ENCODE measurements at places on chromosomes 4 and X.
A peak's percentile ranks its signal among the peaks of the same experiment; 100 is the strongest.

DNA sequence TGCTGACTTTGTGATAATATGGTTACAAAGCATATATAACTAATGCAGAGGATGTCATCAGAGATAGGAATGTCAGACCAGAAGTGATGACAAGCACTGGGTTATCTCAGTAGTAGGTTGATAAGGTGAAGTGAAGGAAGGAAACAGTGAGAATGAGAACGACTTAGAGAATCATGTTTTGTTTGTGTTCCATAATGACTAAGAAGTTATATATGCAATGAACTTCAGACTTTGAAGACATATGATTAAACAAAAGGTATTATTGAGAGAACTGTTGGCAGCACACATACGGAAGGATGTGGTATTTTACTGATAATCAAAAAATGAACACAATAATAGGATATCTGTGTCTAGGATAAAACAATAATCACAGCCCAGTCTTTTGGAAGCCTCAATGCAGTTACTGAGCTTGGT lies 18.3 kb upstream of the HHIP start:
- DNase-seq: peak; percentile 9

GRCh38 chr4:874056-874455 lies 48.1 kb upstream of the CPLX1 start:
- no peak for DNase-seq

GRCh38 chr4:155094201-155094820 lies 114.1 kb upstream of the NPY2R start:
- no peak for DNase-seq

DNA sequence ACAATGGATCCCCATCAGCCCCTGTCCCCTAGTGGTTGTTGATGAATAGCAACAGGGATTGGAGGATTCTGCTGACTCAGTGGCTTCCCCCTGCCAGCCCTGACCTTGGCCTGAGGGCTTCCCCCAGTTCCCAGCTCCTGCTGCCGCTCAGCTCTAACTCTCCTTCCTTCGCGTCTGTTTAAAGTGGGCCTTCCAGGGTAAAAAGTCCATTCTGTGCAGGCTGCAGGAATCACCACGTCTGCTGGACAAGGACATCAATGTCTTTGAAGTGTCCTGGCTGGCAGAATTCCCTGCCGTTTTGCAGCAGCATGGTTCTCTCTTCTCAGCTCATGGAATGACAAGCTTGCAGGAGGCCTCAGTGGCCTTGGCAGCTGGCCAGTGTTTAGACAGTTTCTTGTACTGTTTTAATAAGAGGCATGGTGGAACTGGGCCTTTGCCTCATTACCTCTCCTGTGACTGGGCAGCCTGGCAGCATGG lies 152.5 kb upstream of the STX18 start:
- peak; percentile 21 for DNase-seq

DNA sequence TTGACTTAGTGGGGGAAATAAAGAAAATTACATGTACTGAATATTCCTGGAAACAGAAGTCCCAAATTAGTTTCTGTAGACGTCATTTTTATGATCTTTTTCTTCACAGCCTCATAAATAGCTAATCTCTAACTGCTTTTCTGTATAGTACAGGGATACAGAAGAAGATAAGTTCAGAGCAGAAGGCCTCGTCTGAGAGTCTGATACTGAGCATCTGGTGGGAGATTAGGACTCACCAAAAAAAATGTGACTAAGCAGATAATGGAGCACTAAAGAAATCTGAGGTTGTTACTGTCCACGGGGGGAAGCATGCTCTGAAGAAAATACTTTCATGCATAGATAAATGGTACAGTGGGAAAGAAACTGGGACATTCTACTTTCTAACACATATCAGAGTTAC lies 115.3 kb upstream of the TRPC5 start:
- no peak for DNase-seq

DNA sequence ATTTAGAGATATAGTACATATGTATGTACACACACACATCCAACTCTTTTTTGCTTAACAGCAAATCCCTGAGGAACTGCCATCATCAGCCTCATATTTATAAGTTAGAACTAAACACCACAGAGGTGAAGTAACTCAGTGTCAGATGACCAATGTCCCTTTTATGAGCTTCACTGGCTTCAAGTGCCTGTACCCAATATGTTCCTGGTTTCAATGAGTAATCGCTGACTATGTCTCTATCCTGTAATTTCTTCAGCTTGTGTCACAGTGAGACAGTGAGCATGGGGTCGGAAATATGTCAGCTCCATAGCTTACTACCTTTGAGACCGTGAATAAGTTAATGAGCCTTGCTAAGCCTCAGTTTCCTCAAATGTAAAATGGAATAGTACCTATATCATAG lies 136.2 kb upstream of the RASGEF1B start:
- no peak for DNase-seq

DNA sequence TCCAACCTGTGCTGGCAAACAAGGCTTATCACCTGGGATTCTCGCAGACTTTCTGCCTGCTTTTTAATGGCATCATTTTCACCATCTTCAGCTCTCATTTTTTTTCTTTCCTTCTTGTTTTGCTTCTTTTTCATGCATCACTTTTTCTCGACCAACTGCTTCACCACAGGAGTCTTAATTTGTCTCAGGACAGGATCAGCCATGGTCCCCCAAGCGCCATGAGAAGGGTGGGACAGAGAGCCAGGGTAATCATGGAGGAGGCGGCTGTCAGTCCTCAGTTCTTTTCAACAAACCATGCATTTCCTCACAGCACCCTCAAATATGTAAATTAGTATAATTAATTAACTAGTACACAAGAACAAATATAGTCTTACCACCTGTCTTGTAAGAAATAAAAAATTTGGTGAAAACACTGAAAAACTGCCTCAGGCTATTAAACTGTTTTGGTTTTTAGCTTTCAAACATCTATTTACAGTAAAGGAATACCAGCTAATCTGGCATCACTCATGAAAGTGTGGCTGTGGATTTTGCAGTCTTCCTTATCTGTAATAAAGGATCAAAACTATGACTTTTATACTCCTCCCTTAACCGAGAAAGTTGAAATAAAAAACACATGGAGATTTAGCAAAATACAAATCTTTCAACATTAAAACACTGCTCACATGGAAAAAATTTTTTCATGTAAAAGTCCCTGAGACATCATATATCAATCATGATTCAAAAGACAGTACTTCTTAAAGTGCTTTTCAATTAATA lies 19.1 kb downstream of the EIF4E start:
- DNase-seq: no peak

GRCh38 chrX:33204889-33205288 lies 6.5 kb downstream of the DMD start:
- DNase-seq: no peak

DNA sequence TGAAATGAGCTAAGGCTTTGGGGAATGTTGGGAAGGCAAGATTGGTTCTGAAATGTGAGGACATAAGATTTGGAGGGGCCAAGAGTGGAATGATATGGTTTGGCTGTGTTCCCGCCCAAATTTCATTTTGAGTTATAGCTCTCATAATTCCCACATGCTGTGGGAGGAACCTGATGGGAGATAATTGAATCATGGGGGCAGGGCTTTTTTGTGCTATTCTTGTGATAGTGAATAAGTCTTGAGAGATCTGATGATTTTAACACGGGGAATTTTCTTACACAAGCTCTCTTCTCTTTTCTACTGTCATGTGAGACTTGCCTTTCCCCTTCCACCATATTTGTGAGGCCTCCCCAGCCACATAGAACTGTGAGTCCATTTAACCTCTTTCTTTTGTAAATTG lies 157.6 kb upstream of the C1QTNF7 start:
- DNase-seq: no peak

DNA sequence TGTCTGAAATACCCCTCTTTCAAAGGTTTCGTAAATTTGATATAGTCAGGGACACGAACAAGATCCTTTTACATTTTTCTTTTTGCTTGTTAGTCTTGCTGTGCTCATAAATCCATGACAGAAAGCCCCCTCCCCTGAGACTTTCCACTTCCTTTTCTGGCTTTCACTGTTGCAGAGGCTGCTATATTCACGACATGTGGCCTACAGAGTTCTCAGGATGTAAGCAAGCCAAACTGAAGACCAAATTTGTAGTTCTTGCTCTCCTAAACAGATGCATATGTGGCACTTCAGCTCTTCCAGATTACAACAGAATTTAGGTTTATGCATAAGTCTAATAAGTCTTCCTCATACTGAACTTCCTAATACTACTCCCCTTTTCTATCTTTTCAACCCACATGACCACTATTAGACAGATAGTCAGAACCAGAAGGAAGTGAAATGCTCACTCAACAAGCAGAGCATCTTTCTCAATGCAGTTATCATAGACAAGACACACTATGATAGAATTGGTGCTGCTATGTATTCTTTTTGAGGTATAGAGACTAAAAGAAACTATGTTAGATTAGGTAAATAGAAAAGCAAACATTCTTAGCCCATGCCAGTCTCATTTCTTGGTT lies 15.0 kb downstream of the BTK start:
- DNase-seq: no peak

GRCh38 chr4:26874110-26874509 lies 13.5 kb downstream of the STIM2 start:
- DNase-seq: no peak

DNA sequence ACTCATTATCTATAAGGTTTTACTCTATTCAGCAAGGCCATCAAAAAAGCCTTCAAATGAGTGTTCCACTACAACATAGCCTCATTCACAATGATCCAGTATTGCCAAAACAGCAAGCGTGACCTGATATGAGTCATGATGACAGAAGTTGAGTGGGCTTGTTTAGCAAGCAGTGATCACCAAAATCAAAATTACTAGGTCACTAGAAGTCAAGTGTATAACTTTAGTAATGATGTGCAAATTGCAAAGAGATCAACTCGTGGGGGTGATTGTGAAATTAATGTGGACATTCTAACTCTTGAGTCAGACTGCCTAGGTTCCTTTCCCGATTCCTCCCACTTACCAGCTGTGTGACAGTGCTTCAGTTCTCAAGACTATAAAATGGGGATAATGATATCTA lies 124.5 kb downstream of the CHM start:
- DNase-seq: no peak

- no peak for DNase-seq
These were observed 124.4 kb downstream of the NAF1 start for GRCh38 chr4:163042306-163042705.

- no peak for DNase-seq
These were observed 14.0 kb upstream of the CDKN2AIP start for GRCh38 chr4:183430317-183430993.

DNA sequence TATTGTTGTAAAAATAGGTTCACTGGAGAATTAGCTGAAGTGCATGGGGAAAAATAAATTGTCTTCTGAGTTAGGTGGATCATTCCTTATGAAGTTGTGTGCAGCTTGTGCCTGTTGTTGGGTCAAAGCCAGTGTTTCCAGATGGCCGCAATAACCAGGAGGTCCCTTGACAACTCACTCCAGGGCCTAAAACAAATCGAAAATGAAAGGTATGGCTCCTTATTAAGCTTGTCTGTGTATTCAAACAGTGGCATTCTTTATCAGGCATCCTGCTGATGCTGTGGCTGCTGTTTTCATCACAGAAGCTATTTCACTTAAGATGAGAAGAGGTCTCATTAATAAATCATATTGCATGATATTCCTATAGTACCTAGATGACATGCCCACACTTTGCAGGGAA lies 80.2 kb downstream of the GRIA2 start:
- no peak for DNase-seq

DNA sequence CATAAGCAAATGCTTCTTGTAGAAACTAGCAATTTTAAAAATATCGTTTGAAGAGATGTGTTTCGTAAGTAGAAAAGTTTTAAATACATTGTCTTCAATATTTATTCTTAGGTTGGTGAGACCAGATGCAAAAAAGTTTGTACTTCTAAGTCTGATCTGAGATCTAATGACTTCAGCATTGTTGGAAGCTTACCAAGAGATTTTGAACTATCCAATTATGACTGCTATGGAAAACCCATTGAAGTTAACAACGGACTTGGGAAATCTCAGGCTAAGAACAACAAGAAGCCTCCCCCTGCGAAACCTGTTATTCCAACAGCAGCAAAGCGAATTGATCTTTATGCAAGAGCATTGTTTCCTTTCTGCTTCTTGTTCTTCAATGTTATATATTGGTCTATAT lies 50.2 kb upstream of the GRIA2 start:
- no peak for DNase-seq

DNA sequence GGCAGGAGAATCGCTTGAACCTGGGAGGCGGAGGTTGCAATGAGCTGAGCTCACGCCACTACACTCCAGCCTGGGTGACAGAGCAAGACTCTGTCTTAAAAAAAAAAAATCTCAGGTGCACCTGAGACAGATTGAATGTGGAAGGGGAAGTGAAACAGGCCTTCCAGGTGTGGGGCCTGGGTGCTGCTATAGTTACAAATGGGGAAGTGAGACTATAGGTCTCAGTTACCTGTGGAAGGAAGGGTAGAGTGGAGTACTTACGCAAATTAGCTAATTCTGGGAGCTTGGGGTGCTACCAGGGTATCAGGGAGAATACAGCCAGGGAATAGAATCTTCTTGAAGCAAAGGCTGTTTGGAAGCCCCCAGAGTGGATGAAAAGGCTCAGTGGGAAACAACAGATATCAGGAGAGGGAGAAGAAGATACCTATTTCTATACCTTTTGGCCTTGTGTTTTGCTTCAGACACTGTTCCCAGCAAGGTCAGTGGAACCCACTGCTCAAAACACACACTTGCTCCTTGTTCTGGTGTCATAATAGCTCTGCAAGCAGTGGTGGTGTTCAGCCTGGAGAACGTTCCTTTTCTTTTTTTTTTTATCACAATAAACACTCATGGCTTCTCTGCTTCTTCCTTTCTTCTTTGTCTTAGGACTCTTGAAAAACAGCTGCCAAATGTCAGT lies 7.0 kb downstream of the CD38 start:
- no peak for DNase-seq

- DNase-seq: no peak
These were observed 30.6 kb downstream of the WDR1 start for GRCh38 chr4:10085828-10086505.

DNA sequence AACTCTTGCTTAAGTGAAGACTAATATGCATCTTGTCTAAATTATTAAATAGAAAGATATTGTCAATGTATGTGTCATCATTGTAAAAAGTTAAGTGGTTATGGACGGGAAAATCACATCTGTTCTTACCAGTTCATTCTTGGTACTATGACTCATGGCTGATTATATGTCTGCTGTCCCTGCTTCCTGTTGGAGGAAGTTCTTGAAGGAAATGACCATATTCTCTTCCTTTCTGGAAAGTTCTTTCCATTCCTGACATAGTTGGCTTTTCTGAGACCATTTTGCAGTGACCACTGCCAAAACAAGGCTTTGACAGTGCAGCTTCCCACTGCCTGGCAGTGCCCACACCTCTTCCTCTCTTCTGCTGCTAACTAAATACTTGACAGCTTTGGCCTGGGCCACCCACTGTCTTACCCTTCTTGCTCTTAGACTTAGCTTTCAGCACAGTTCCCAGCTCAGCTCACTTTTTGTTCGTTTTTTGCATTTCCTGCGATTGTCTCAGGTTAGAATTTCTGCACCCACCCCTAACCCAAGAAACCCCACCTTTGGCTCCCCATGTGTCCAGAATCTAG lies 13.2 kb upstream of the CLDN24 start:
- DNase-seq: peak; percentile 43

DNA sequence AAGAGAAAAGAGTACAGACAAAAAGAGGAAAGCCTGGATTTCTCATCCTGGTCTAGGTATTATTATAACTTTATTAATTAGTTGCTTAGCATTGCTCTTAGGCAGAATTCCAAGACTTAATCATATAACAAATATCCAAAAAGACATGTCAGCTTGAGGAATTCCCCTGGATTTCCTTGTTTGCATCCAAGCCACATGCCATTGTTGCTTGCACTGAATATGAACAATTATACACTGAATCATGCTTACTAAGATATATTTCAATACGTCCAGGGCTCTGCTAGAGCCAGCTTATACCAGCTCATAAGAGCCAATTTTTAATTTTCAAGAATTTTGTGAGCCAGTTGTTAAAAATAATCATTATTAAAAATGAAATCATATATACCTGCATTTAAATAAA lies 5.5 kb upstream of the TLR10 start:
- no peak for DNase-seq

GRCh38 chr4:40931841-40932240 lies 182.1 kb downstream of the NSUN7 start:
- DNase-seq: no peak

All from urothelium cell line (cell line).